ENCODE measurements at places on chromosomes 2 and 18.
A peak's percentile ranks its signal among the peaks of the same experiment; 100 is the strongest.

- DNase-seq: no peak
These were observed 689.8 kb downstream of the MBD2 start for GRCh38 chr18:53534695-53535094.

DNA sequence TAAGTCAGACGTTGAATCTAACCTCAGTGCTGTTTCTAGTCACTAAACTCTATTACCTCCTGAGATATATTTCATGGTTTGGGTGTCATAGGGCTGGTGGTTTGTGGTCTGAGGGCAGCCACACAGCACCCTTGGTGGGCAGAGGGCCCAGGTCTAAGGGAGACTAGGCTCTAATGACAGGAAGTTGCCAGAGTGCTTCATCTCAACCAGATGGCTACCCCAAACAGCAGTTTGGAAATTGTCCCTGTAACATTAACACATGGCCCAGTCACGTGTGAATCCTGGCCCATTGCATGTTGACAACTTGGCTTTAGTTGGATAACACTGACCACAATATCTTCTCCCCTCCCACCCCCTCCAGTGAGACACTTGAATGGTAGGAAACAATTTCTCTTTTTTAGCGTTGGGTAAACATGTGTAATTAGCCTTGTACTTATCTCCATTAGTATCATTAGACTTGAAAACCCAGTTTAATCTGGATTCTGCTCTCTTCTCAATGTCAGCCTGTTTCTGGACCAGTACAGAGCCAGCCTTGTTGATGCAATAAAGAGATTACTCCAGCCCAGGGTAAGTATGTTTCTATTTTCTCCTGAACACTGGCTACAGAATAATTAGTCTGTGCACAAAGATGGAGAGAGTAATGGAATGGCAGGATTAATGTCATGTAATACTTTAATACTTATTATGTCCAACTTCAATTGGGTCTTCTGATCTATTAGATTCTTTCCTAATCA is 187.8 kb upstream of the SIX3 start:
- DNase-seq: no peak

GRCh38 chr2:85215448-85216401 is 82.5 kb downstream of the TCF7L1 start:
- no peak for DNase-seq

DNA sequence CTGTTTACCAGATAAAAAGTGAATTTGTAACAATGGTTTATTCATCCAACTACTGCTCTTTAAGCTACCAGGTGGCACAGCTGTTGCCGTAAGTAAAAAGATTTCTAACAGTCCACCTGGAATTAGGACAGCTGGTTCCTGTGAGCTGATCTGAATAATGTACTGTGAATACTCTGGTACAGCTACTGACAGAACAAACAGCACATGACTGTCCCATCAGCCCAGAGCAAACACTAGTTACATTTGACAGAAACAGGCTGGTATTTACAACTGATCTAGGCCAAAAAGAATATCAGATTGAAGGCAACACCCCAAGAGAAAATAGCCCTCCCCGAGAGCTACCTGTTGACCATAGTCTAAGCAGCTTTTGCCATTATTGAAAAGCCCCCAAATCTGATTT is 840.4 kb downstream of the CPS1 start:
- no peak for DNase-seq

- DNase-seq: peak; percentile 49
These were observed 11.8 kb downstream of the CYRIA start for GRCh38 chr2:16653799-16654198.

Measured in GM12864 (cell line).